NB4 (cell line): ENCODE measurements at places on chromosomes 7 and 10.

DNA sequence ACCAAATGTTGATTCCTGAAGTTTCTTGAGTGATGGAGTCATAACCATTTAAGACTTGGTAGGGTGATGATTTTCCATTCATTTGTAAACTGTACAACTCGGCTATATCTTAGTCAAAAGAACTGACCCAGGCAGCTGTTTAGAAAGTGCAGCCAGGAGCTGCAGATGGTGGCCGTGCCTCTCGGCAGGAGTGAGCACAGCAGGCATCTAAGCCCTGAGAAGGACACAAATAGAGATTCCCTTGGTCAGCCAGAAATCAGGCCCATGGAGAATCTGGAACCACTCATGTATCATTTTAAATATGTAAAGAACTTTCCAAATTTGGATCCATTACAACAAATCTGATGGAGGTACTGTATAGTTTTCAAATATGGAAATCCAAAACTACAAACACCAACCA is 177.0 kb upstream of the AKR1E2 start:
- no peak for DNase-seq

DNA sequence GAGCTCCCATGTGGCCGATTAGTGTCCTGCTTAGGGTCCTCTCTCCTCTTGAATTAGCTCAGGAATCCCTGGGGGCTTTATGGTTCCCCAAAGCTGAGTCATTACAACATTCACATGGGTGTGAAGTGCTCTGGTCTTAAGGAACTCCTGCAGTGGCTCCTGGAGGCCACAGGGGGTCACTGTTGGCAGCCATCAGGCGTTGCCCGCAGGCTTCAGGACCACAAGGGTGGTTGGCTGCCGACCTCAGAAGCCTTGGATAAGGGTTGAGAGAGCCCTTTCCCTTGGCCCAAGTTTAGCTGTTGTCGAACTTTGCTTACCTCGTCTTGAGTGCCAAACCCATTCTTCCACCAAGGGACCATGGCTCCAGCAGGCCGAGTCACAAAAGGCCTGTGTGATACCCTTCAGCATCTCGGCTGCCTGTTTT is 61.7 kb downstream of the SH2D4B start:
- DNase-seq: peak; percentile 95

DNA sequence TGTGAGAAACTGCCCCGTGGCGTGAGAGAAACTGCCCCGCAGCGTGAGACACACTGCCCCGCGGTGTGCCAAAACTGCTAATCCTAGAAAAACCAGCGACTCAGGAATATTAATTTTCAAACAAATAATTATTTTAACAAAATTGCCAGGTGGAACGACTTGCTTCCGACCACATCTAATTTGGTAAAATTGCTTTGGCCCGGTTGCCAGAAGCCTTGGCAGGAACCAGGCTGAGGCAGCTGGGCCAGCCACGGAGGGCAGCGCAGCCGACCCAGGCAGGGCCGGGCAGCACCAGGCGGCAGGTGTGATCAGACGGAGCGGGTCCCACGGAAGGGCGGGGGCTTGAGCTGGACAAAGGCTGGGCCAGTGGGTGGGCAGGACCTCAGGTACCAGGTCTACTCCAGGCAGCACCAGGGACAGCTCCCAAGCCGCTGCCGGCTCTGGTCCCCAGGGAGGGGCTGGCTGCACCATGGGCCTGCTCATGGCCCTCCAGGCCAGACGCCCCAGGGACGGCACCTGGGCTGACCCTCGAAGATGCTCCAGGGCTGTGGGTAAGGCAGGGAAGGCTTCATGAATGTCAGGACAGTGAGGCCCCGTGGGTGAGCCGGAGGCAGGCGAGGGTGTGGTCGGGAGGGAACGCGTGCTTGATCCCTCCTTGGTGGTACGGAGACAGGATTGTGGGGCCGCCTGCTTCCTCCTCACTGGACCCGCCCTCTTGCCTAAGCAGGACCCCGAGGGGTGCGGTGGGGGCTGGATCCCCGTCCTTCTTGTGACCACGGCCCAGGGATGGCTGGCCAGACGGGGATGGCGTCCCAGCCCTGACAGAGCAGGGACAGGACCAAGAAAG is 7.7 kb upstream of the ADGRA1 start:
- peak; percentile 33 for DNase-seq

- DNase-seq: no peak
Measured at GRCh38 chr7:116455009-116455408, 44.5 kb upstream of the CAV2 start.

DNA sequence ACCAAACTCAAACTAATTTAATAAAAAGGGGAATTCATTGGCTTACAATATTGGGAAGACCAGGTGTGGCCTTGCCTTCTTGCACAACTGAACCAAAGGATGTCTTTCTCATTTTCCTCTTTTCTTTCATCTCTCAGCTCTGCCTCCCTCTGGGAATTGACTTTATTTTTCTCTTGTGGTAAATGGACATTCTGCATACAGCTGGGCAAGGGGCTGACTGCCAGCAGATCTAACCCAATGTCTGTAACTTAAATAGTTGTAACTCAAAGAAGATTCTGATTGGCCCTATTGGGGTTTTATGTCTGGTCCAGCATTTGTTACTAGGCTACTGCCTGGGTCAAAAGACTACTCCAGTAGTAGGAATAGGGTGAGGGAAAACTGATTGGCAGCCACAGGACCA is 15.3 kb downstream of the PTTG1IP2 start:
- no peak for DNase-seq

DNA sequence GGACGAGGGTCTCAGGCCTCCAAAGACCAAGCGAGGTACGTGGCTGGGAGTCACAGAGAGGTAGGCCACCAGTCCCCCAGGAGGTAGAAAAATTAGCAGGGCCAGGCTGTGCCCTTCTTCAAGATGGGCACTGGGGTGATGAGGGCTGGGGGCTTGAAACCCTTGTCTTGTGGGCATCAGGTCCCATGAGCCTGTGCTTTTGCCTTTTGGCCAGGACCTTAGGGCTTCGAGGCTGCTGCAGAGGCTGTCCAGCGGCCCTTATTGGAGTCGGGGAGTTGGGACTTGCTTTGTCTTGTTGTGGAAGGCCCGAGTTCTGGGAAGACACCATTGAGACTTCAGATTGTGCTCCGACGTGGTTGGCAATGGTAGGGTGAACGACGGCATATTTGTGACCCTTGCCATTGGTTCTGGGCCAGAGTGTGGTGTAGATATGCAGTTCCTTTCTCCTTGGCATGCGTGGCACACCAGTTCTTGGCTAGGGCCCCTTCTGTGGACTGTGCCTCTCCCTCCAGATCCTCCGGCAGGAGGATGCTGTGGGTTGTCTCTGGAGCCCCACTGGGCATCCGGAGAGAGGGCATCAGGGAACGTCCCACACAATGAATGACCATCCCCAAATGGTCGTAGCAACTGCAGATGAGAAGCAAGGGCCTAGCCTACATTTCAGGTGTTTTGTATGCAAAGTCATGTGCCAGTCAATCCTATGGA is 931 bp downstream of the SH2D4B start:
- no peak for DNase-seq

GRCh38 chr10:120221873-120222485 is 235.0 kb upstream of the PLPP4 start:
- peak; percentile 66 for DNase-seq

DNA sequence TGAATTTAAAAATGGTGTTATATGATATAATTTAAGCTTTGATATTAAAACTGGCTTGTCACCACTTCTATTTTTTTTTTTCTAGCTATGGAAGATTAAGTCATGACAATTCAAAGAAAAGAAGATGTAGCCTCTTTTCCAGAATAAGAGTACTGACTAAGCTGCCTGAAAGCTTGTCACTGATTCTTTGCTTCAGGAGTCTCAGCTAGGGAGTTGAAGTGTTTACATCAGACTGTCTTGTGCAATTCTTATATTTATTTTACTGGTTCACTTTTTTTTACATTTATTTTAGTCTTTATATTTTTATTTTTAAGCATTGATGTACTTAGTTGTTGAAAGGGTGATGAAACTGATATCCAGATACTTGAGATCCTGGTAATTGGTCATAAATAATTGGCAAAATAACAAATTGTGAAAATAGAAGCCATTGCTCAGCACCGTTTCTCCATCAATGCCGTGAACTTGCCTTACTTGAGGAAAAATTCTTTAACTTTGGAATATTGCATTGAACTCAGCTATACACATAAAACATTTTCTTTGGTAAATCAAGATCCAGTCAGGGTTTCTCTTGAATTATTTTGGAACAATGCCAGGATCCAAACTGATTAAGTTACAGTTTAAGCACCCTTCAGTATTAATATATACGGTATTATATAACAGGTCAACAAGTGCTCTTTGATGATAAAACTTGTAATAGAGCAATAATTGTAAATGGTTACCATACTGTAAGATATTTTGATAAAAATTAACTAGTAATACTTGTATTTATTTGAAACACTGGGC is 156.4 kb downstream of the PHTF2 start:
- DNase-seq: no peak

GRCh38 chr10:86064219-86064618 is 302.4 kb downstream of the GRID1 start:
- no peak for DNase-seq

DNA sequence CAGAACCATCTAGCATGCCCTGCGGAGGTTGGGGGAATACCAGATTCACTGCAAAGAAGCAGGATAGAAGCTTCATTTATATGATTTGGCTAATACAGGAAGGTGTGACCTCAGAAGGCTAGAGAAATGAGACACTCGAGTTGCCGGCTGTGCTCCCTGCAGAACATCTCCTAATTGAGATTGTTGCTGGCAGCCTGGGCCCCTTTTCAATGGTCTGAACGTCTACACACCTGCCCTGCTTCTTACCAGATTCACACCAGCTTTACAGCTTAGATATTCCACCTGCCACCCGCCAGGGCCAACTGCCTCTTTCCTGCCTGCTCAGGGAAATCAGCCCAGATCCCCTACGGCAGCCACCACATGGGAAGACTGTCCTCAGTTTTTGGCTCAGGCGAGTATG is 475.3 kb upstream of the AUTS2 start:
- no peak for DNase-seq

- no peak for DNase-seq
Measured at GRCh38 chr10:25130906-25131305, 43.9 kb upstream of the GPR158 start.
